ENCODE measurements at places on chromosomes 5 and 9.

- H3K27me3 ChIP-seq = no peaks in the 10 kb centered on the region
- no peaks in the 10 kb centered on the region for H3K36me3 ChIP-seq
- no peak overlapping the region for H3K27ac ChIP-seq
- H3K4me3 ChIP-seq = no peak overlapping the region
- H3K4me1 ChIP-seq = peaks cover 46% of the 10 kb centered on the region
- no peak for DNase-seq
Observed at GRCh38 chr9:127126971-127127370, 4.5 kb upstream of the ANGPTL2 start.

- H3K27ac ChIP-seq = no peak overlapping the region
- H3K4me1 ChIP-seq = no peaks in the 10 kb centered on the region
- DNase-seq = no peak
Observed at GRCh38 chr5:26439121-26439520, 599.3 kb downstream of the CDH9 start.

- no peaks in the 10 kb centered on the region for H3K36me3 ChIP-seq
- H3K4me3 ChIP-seq = peak overlapping the region; percentile 74
- H3K27ac ChIP-seq = peak overlapping the region; percentile 95
- peak; percentile 47 for DNase-seq
- no peaks in the 10 kb centered on the region for H3K27me3 ChIP-seq
Observed at GRCh38 chr5:116084287-116084691, 536 bp upstream of the COMMD10 start.

- H3K4me3 ChIP-seq = no peak overlapping the region
- H3K4me1 ChIP-seq = no peaks in the 10 kb centered on the region
- no peak overlapping the region for H3K27ac ChIP-seq
- H3K27me3 ChIP-seq = no peaks in the 10 kb centered on the region
- no peak for DNase-seq
Observed at GRCh38 chr9:78366827-78367226, 69.9 kb downstream of the PSAT1 start.

- H3K4me1 ChIP-seq = no peaks in the 10 kb centered on the region
- no peak overlapping the region for H3K4me3 ChIP-seq
- no peak overlapping the region for H3K27ac ChIP-seq
- DNase-seq = no peak
- H3K36me3 ChIP-seq = no peaks in the 10 kb centered on the region
Observed at GRCh38 chr5:37662789-37663485, 176.9 kb downstream of the GDNF start.

- H3K4me3 ChIP-seq = no peak overlapping the region
- H3K4me1 ChIP-seq = no peaks in the 10 kb centered on the region
- H3K27me3 ChIP-seq = no peaks in the 10 kb centered on the region
- DNase-seq = no peak
Observed at GRCh38 chr9:114003758-114004157, 74.3 kb downstream of the AMBP start.

GRCh38 chr9:29066141-29066640 is 1492.9 kb upstream of the C9orf72 start:
- no peak for DNase-seq
- H3K4me3 ChIP-seq = no peak overlapping the region
- H3K36me3 ChIP-seq = no peaks in the 10 kb centered on the region
- H3K27me3 ChIP-seq = no peaks in the 10 kb centered on the region

DNA sequence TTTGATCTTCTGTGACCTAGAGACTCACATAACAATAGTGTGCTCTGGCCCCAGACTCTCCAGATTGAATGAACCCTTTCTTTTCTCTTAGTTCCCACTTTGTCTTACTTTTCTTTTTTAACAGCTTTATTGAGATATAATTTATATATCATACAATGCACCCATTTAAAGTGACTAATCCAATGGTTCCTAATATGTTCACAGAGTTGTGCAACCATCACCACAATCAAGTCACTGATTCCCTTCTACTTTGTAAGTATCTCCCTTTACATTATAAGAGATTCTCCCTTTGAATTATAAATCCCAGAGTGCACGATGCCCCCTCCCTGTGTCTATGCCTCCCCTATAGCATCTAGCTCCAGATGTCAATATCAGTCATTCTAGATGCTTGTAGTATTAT is 172.4 kb downstream of the HINT1 start:
- no peaks in the 10 kb centered on the region for H3K4me1 ChIP-seq
- no peaks in the 10 kb centered on the region for H3K27me3 ChIP-seq
- H3K36me3 ChIP-seq = no peaks in the 10 kb centered on the region
- DNase-seq = no peak
- H3K4me3 ChIP-seq = no peak overlapping the region

DNA sequence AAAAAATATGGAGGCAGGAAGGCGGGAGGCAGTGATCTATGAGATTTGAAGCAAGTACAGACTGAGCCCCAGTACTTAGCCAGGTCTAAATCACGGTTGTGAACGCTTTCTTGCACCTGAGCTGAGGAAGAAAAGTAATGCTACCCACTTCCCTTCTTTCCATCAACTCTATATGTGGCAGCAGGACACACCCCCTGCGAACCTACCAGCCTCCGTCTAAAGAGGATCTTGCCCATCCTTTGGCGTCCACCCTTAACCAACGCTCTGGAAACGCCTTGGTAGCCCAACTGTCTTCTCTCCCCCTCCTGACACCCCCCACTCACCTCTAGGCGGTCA is 545 bp downstream of the HMGCS1 start:
- H3K27me3 ChIP-seq = no peaks in the 10 kb centered on the region
- DNase-seq = no peak
- H3K36me3 ChIP-seq = no peaks in the 10 kb centered on the region
- peak overlapping the region; percentile 57 for H3K4me3 ChIP-seq
- H3K4me1 ChIP-seq = peaks cover 13% of the 10 kb centered on the region
- H3K27ac ChIP-seq = peak overlapping the region; percentile 61

DNA sequence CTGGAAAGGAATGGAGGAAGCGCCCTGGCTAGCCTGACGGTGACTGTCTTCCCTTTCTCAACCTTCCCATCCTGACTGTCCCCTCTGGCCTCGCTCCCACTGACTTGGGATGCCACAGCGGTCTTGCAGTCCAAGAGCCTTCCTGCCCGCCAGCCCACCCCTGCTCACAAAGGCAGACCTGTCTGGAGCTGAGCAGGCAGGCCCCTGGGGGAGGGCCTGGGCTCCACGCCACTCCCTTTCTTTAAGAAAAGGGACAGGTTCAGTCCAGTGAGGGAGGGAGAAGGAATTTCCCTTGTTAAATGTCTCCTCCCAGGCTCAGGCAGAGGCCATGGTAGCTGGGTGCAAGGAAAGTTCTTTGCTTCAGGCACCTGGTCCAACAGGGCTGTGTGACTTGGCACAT is 18.1 kb downstream of the FGF1 start:
- no peaks in the 10 kb centered on the region for H3K4me1 ChIP-seq
- DNase-seq = no peak
- no peaks in the 10 kb centered on the region for H3K27me3 ChIP-seq
- no peak overlapping the region for H3K4me3 ChIP-seq
- H3K27ac ChIP-seq = no peak overlapping the region

DNA sequence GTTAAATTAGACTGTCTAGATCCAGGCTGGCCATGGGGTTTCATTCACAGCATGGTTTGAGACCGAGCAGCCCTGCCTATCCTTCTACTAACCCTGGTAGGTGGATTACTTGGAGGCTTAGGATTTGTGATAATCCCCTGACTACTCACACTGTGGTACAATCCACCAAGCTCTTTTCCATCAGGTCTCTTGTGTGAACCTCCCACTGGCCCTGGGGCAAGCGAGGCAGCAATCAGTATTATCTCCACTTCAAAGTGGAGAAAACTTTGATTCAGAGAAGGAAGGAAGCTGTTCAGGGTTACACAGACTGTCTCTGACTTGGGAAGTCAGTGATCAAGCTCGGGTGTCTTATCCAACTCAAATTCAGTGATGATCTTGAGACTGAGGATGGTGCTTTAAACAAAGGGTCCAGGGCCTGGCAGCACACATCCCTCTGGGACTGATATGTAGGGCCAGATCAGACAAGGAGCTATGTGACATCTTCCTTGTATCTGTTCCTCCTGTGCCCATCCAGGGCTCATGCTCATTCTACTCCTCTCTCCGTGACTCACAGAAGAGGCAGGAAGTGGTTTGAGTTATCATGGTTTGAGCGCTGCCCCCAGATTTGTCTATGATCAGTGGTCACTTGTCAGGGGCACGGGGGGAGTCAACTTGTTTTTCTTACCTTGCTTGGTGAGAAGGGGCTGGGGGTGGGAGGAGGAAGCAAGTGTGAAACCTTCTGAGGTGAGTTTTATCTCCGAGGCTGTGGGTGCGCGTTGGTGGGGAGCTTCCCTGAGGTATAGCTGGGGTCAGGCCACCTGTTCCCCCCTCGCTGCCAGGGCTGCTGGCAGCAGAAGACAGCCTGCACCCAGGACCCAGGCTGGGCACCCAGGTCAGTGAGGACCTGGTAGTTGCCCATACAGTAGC is 48.6 kb downstream of the RGS3 start:
- H3K36me3 ChIP-seq = no peaks in the 10 kb centered on the region
- no peak overlapping the region for H3K4me3 ChIP-seq
- DNase-seq = no peak
- no peak overlapping the region for H3K27ac ChIP-seq
- H3K27me3 ChIP-seq = no peaks in the 10 kb centered on the region

DNA sequence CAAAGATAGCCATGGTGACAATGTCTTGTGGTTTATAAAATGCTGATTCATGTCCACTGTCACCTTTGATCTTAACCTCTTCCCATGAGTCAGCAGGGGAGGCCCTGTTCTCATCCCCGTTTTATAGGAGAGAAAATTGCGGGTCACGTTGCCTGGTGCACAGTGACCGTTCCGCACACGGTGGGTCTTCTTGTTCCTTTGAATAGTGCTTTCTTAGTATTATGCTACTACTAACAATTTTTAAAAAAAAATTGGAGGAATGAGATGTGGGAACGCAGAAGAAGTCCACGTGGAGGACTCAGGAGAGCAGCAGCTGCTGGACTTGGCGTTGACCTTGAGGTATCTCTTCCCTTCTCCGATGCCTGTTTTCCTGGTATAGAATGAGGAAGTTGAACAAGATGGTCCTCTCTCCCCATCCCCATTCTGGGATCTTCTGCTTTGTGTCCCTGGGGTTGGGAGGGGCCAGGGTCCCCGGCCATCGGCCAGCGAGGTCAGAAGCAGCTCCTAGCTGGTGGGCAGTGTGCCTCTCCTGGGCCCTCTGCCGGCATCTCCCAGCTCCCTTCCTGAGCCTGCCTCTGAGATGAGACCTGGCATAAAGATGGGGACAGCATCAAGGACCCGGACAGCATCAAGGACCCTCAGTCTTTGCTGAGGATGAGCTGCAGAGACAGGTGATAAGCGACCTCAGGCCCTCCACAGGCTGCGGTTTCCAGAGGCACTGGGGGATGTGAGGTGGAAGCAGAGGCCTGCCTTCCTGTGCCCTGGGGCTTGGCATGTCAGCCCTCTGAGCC is 143.9 kb downstream of the C9orf50 start:
- peak overlapping the region; percentile 52 for H3K27ac ChIP-seq
- H3K4me3 ChIP-seq = no peak overlapping the region
- no peak for DNase-seq
- H3K4me1 ChIP-seq = peaks cover 68% of the 10 kb centered on the region
- no peaks in the 10 kb centered on the region for H3K36me3 ChIP-seq

DNA sequence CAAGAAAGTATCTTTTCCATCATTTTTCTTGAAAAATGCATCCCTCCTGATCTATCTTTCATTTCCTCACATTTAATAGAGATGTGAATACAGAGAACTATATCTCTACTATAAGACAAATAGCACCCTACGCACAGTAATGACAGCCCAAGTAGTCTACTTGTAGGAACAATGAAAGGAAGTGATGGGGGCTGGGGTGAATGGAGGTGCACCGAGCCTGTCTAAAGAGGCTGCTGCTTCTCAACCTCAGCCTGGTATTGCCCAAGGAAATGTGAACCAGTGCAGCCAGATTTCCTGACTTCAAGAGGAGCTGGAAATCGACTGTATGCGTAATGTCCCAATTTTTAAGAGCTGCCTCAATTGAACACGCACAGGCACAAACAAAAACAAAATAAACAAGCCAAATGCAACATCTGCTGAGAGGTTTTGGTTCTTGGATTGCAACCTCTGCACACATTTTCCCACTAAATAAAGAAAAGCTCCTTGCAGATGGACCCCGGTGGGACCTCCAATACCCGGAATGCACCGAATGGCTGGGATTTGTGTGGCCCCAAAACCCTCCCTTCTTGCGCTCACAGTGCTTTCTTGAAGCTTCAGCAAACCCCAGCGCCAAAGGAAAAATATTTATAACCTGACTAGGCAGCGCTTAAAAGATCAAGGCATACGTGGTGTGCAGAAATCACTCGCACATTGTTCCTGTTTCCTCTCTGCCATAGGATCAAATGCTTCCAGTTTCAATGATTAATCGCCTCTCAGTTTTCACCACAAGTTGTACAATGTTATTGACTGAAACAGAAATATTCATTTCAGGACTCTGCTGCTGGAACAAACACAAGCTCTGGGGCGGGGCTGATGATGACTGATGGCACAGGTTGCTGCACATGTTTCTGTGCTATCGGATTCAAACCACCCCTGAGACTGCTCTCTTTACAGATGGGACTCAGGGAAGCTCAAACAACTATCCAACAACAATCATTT is 68.3 kb downstream of the KCNIP1 start:
- no peak for DNase-seq
- H3K27me3 ChIP-seq = no peaks in the 10 kb centered on the region
- H3K36me3 ChIP-seq = no peaks in the 10 kb centered on the region
- H3K4me3 ChIP-seq = no peak overlapping the region

DNA sequence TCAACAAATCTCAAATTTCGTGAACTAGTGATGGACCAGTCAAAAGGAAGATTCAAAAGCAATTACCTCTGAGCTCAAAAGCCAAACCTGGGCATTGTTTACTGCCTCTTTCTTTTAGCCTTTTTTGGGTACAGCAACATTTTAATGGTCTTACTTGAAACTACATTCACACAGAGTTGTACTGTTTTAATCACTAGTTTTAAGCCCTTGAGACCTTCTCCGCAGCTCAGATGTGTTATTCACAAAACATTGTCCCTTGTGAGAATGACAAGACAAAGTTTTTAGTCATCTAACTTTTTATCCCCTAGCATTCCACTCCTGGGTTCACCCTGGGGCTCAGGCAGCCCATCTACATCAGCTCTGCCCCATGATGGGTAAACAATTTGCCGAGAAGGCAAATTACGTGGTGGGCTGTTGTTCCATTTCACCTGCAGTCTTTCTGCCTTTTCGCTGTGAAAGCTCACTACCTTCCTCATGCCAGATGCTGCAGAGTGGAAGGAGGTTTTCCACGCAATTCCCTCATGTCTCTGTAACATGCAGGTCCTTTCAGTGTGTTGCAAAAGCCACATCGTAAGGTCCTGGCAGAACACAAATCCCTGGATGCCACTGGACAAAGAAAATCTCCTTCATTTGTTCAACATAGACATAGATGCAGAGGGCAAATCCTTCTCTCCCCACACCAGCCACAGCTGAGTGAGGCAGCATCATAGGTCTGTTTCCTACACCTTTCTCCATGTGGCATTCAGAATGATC is 175.7 kb downstream of the EBF1 start:
- no peak overlapping the region for H3K4me3 ChIP-seq
- H3K4me1 ChIP-seq = peaks cover 4% of the 10 kb centered on the region

GRCh38 chr5:126233256-126233655 is 190.0 kb upstream of the GRAMD2B start:
- no peaks in the 10 kb centered on the region for H3K4me1 ChIP-seq
- H3K4me3 ChIP-seq = no peak overlapping the region
- no peaks in the 10 kb centered on the region for H3K27me3 ChIP-seq
- DNase-seq = no peak
- H3K36me3 ChIP-seq = no peaks in the 10 kb centered on the region

All from thyroid gland (tissue), 4 donors.